ENCODE measurements at places on chromosomes 4 and X.

- DNase-seq: no peak
Observed at GRCh38 chrX:28613558-28613957, 26.3 kb downstream of the IL1RAPL1 start.

- no peak for DNase-seq
Observed at GRCh38 chr4:177266506-177266905, 43.2 kb upstream of the NEIL3 start.

- no peak for DNase-seq
Observed at GRCh38 chr4:92520563-92520962, 216.8 kb downstream of the GRID2 start.

GRCh38 chrX:48520455-48520854 lies 1.2 kb upstream of the EBP start:
- DNase-seq: no peak

GRCh38 chr4:80362578-80363181 lies 27.1 kb downstream of the CFAP299 start:
- no peak for DNase-seq

DNA sequence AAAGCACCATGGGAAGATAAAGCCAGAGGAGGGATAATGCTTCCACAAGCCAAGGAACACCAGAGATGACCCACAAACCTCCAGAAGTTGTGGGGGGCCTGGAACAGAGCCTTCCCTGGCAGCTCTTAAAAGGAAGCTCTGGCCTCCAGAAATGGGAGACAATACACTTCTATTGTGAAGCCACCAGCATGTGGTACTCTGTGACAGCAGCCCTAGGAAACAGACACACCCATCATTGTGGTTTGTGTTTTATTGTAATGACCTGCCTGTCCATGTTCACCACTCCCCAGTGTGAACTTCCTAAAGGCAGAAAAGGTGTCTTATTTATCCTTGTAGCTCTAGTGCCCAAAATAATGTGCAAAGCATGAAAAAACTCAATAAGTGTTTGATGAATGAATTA lies 264.1 kb upstream of the GATB start:
- no peak for DNase-seq

DNA sequence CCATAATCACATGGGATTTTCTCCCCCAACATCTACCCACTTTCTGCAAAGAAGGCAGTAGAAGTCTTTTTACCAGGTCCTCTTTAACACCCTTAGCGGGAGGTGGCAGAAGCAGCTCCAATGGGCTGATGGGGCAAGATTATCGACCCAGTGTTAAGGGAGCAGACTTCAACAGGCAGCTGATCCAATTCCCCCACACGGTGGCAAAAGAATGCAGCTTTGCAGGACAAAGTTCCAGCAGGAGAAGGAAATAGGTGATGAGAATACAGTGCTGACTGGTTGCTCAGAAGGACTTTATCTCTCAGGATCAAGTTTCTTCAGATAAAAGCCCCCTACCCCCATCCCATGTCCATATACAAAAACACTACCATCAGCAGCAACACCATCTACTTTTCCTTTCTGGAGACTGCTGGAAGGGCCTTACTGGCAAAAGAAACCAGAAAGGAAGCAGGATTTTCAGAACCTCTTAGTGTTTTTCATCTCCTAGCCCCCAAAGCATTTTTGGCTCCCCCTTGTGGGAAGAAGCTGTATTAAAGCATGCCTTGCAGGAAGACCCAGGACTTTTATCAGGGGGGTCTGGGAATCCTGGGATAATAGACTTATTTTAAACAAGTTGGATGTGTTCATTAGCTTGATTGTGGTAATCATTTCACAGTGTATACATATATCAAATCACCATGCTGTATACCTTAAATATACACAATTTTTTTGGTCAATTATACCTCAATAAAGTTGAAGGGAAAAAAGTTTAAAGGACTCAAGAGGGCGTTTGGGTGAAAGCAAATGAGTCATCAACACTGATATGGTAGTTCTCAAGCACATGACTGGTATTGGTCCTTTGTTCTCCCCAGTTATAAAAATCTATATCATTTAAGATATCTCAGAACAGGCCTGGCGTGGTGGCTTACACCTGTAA lies 146.4 kb downstream of the GPC3 start:
- DNase-seq: no peak

GRCh38 chr4:70600977-70601376 lies 8.9 kb downstream of the AMBN start:
- no peak for DNase-seq

DNA sequence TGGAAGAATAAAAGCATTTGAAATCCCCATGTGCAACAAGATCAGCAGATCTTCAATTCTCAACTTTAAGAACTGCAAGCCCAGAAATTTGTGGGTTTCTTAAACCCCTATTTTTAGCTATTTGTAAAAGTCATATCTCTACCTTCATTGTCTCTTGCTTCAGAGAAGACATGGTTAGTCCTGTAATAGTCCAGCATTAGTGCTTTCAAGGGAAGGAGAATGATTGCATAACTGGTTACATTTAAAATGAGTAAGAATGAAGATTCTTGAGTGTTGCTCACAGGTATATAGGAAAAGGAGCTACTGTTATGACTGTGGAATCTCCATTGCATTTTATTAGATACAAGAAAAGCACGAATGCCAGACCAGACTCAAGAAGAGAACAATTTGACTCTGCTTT lies 84.0 kb downstream of the CCSER1 start:
- DNase-seq: no peak

GRCh38 chr4:159248384-159249178 lies 145.7 kb downstream of the RAPGEF2 start:
- no peak for DNase-seq

DNA sequence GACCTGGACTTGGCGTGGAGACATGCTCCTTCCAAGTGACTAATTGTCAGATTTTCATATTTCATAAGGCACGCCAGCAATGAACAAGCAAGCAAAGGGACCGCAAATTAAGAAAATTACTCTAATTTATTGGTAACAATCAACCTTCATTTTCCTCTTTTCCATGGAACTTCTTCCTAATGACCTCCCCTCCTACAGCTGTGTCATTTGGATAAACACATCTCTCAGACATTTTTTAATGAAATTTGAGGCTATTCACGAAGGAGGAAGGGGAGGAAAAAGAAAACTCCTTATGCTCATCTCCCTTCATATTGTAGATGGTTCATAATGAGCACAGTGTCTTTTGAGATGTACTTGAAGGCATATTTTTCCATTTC lies 38.6 kb upstream of the TLR3 start:
- no peak for DNase-seq

DNA sequence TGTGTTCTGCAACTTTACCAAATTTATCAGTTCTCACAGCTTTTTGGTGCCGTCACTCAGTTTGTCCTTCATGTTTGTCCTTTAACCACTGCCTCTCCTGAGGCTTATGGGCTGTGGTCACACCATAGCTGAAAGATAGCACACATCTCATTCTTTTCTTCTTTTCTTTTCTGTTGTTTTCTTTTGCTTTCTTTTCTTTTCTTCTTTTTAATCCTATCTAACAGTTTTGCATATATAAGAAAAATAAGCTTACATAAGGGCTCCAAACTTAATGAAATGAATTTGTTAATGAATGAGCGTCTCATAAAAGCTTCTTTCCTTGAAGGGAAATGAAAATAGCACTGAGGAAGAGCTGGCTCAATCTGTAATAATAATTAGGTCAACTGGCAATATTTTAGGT lies 1061.2 kb downstream of the PCDH18 start:
- no peak for DNase-seq

GRCh38 chr4:65917486-65917885 lies 247.2 kb upstream of the EPHA5 start:
- no peak for DNase-seq

DNA sequence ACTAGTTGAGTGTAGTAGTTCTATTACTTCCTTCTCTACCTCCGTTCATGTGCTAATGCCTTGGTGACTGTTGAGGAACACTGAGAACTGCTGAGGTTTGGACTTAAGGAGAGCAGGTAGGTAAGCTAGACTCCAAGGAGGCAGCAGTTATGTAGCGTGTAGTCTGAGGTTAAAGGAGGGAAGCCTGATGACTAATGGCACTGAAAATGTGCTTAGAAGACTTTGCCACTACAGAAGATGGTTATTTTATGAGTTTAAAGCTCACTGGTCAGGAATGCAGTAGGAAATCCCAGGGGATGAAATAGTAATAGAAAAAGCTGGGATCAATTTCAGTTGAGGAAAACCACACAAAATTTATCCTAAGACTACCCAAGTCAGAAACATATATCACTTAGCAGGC lies 1077.3 kb downstream of the RAPGEF2 start:
- DNase-seq: no peak

DNA sequence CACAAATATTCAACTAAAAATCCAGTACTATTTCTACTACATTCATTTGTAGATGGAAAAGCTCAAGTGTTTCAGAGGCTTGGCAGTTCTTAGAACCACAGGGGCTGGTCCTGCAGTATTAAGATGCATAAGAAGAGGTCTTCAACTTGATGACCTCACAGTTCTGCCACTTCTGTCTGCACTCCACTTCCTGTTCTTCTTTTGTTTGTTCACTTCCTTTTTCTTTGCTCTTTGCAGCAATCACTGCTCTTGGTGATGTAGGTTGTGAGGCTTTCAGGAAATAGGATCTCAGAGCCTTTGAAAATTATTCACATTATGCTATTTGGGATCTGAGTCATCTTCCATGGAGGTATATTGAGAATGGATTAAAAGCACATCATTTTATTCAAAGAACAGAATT lies 602.0 kb upstream of the CPEB2 start:
- no peak for DNase-seq

DNA sequence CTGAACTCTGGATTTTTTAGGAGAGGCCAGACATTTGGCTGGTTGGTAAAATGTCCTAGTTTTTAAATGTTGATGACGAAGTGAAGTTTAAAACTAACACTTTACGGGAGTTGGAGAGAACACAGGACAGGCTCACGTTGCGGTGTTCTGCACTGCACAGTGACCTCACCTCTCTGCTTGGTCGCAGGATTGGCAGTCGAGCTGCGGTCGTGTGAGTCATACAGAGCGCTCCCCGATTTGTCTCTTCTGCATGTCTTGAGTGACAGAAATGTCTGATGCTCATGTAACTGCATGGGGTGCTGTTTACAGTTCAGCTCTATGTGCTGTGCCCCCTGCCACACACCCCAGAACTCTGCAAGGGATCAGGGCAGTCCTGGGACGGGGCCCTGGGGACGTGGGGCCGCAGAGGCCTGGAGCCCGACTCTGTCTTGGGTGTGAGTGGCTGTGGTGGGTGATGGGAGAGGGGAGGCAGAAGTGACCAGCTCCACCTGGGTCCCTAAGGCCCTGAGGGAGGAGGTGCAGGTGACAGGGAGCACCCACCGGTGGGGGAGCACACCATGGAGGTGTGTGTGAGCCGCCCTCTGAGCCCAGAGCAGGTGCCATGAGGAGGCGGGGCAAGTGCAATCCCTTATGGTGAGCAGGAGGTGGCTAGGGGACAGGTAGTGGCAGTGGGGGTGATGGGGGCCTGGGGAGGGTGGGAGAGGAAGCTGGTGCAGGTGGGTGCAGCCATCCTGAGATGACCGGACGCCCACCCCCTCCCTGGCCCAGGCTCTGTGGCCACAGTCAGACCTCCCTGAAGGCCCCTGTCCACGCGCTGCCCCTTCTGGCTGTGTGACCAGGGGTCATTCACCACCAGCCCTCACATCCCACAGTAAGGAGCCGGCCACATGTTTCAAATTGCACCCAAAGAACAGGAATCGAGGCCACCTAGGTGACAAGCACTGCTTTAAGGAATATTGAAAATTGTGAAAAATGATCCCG lies 77.9 kb upstream of the ADRA2C start:
- DNase-seq: no peak

Data from breast epithelium (tissue), 4 donors.